ENCODE measurements at places on chromosomes 6 and 20. TPM values are rescaled to one million over a fixed set of nuclear protein-coding genes. Genes with fewer than 3 reads are reported as not detected.

DNA sequence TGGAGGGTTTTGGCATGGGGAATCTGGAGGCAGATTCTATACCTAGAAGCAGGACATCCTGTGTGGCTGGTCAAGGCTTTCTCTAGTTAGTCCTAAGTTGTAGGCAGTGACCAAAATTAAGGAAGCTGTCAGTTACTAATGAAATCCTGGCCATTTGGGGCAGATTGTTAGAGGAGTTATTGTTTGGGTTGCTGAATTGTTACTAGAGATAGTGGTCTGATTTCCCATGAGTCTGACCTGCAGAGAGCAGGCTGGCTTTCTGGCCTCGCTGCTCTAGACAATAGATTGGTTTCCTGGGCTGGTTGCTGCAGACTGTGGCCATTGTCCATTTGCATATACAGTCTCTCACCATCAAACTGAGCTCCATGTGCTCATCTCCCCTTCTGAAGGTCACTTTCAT, 205.0 kb upstream of the SASH1 start:
- DNase-seq = no peak

- peak; percentile 73 for DNase-seq
Observed at GRCh38 chr6:146598772-146599405, at the start of gene ADGB. Gene ADGB (plus strand): TSS chr6:146598972. CDS start chr6:146599041, 69 bp downstream.

- DNase-seq = no peak
Observed at GRCh38 chr6:81331526-81331925, 421.0 kb downstream of the TENT5A start.

DNA sequence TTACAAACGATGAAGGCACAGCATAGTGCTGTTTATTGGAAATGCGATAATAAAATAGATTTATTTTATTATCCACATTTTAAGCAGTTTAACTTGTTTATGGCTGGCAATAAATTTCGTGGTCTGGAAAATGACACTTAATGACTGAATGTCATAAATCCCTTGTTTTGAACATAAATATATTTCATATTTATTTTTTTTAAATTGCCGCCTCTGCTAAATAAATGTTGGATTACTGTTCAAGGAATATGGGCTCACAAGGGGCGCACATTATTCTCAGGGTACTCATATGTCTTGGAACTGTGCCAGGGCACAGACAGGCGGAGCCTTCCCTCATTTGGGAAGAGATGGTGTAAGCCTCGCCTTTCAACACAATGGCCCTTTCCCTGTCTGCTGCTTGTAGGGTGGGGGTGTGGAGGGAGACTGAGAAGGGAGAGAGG, 134.3 kb downstream of the PXDC1 start:
- no peak for DNase-seq

GRCh38 chr20:51227744-51228143, 204.8 kb upstream of the KCNG1 start:
- no peak for DNase-seq

- no peak for DNase-seq
Observed at GRCh38 chr6:105164418-105164817, 15.4 kb downstream of the POPDC3 start.

GRCh38 chr6:124819346-124819745, 142.9 kb upstream of the RNF217 start:
- DNase-seq = no peak

DNA sequence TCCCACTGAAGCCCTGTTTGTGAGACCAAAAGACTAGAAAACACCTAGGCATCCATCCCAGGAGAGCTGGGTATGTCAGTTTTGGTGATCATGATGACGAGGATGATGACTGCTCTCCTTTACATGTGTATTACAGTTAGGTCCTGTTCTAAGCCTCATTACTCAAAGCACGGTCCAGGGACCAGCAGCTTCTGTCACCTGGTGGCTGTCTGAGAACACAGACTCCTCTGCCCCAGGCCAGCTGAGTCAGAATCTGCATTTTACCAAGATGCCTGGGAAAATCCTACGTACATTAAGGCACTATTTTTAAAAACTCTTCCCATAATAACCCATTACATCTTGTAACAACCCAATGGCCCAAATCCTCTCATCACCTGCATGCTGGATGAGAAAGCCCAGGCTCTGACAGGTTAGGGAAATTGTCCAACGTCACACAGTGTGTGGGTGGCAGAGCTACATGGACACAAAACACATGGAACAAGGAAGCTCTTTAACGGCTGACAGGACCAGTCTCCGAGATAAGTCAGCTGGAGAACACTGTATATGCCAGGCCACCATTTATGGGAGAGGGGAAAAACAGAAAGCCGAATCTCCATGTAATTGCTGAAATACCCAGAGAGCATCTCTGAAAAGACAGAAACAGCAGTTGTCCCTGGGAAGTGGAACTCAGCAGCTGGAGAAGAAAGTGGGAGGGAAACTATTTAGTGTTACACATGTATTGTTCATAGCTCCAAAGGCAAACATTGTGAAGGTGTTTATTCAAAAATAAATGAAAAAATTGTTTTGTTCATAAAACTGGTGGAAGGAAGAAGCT, 65.4 kb downstream of the BMP7 start:
- DNase-seq = no peak

DNA sequence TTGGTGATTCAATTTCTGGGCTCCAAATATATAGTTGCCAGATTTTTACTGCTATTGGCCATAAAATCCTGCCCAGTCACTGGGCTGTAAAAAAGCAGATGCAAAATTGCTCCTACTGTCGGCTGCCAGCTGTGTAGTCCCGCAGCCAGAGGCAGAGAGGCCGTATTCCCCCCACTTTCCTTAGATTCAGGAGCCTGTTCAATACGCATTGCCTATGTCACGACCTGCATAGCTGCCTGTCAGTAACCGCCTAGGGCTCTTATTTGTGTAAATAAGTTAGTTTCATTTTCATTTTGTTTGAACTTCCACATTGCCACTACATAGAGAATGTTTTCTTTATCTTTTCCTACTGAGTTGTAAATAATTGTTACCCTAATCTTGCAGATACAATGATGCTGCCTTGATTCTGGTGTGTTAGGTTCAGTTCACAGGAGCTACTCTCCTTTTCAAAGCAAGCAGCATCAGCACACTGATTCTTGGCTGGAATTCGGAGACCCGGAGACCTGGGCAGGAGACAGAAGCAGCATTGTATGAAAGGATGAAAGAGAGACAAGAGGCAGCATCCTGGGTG, 46.0 kb upstream of the UST start:
- DNase-seq = no peak

DNA sequence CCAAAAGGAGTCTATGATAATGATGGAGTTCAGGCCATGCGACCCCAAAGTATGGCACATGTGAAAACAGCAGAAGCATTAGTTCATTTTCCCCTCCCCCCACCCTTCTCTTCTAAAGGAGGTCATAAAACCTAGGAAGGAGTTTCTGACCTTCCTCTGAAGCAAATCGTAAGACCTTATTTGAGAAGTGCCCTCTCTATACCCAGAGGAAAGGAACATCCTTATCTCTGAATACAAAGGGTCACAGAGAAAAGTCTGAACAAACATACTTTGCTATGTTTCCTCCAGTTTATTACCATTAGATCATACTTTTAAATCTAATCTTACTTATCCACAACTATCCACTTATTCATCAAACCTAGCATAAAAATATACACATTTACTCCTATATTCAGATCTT, 48.6 kb downstream of the SLX4IP start:
- no peak for DNase-seq

DNA sequence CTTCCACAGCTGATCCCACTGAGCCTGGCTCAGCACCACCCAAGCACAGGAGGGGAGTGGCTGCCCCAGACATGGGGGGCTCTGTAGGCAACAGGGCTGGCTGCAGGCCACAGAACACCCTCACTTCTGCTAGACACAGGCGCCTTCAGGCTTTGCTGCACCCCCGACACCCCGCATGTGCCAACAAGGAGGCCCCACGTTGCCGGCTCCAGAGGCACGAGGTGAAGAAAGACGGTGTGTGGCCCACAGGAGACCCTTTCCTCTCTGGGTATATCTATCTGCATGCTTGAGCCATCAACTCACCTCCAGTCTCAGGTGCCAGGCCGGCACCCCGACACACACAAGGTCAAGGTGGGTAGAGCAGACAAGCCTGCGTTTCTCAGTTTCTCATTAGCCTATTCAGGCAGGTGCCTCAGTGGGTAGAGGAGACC, 158.3 kb downstream of the DLL1 start:
- peak; percentile 48 for DNase-seq

DNA sequence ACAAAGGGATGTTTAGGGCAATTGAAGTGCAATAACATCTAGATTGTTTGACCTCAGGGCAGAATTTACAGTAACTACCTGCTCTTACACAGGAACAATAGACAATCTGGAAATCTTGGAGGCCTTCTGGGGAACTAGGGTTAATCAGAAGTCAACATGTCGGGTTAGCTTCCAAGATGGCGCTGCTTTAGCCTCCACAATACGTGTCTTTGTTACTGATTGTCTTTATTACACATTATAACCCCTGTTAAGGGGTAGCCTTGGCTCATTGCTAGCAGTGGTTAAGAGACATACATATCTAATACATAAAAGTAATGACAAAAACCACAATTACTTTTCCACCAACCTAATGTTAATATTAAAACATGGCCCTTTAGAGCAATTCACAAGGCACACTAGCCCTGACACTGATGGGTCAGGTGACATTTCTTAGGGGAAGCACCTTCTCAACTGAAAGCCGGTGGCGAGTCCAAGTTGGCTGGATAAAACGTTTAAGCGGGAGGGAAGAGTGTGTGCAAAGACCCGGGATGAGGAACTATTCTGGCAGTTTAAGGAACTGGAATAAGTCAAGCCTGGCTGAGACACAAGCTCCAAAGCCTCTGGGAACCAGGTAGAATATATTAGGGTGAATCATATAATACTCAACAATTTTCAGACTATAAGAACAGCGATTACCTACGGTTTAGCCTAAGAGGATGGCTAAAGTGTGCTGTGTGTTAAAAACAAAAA, 236.9 kb downstream of the BCAS1 start:
- no peak for DNase-seq

DNA sequence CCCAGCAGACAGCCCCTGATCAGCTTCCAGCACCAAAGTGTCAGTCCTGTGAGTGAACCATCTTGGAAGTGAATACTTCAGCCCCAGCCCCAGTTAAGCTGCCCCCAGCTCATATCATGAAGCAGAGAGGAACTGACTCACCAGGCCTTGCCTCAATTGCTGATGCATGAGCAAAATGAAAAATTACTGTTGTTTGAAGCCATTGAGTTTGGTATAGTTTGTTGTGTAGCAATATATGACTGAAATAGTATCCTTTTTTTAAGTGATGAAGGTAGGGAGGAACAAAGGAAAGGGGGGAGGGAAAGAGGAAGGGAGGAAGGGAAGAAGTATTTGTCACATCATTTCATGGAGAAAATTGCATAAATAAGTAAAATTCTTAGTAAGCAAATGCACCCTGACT, 266.4 kb downstream of the MAFB start:
- DNase-seq = no peak

DNA sequence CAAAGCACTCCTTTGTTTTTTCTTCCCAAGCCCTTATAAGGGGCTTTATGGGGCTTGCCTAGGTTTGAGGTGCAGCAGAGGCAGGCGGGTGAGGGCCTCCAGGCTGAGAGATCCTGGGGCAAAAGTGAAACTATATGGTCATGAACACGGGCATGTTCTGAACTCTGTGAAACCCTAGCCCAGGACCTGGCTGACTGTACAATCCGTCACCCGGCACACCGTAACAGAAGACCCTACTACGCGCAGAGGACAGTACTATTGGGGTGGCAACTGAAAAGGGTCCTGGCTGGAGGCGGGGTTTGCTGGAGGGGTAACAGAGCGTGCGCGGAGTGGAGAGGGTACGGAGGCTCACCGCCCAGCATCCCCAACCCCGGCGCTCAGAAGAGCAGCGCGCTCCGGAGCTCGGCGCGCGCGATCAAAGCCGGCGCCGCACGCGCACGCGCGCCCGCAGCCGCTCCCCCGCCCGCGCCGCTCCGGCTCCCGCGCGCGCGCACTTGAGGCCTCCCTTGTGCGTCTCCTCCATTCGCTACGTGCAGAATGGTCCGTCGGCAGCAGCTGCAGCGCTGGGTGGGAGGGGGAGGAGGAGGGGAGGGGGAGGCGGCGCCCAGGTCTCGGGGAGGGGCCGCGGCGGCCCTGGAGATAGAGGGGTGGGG, 54.2 kb downstream of the MRPL14 start:
- peak; percentile 95 for DNase-seq

- DNase-seq = no peak
Observed at GRCh38 chr6:145051661-145052060, 683.7 kb downstream of the EPM2A start.

- no peak for DNase-seq
Observed at GRCh38 chr6:157240059-157240959, 83.0 kb downstream of the TMEM242 start.

DNA sequence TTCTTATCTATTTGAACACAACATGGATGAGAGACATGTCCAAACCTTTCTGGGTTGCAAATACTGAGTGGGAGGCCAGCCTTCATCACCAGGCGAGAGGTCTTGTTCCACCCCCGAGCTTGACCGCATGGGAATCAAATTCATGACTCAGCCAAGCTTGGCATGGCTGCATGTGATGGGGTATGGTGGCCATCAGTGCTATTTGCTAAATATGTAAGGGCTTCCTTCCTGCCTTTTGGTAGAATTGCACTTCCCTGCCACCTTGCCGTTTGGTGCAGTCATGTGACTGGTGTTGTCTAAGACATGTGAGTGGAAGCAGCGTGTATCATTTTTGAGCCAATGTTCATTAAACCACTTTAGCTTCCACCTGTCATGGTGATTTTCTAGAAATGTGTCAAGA, 508.9 kb upstream of the SULF2 start:
- DNase-seq = no peak

DNA sequence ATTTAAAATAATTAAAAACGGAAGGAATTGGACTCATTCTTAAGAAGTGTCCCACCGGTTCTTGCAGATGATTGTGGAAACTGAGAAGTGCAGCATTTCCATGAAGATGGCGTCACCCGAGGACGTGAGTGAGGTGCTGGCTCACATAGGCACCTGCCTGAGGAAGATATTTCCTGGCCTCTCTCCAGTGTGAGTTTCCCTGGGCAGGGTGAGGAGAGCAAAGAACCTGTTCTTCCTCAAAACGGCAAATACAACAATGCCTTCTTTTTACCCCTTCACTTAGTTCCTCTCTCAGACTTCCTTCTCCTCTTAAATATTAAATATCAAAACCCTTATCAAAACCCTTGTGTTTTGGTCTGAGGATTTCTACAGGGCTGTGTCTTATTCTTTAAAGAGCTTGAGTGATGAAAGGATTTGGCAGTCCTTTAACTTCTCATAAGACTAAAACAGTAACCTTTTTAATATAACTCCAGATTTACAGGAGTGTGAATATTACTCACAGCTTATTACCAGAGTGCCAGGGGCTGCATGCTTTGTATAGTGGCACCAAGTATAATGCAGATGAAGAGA, 156.3 kb downstream of the CARMIL1 start:
- DNase-seq = no peak

- DNase-seq = no peak
Observed at GRCh38 chr20:48454671-48455490, 372.9 kb downstream of the PREX1 start.

- DNase-seq = no peak
Observed at GRCh38 chr20:62872862-62873261, 11.2 kb upstream of the TCFL5 start.

GRCh38 chr6:100457311-100457990, 7.3 kb downstream of the SIM1 start:
- DNase-seq = no peak

SIRPD gene
- not detected for total RNA-seq

C6orf163 gene
- 4.7 TPM for total RNA-seq

POPDC3 gene
- total RNA-seq = 9.9 TPM

NRSN1 gene
- not detected for total RNA-seq

RNF8 gene
- total RNA-seq = 15.7 TPM

LY86 gene
- total RNA-seq = 4.1 TPM

SASH1 gene
- total RNA-seq = 118 TPM
